Globus pallidus (tissue), 1 donor: ENCODE measurements at places on chromosomes 7 and 10.

GRCh38 chr10:37872283-37872682 is 14.9 kb upstream of the ZNF248 start:
- DNase-seq = no peak

- no peak for DNase-seq
Observed at GRCh38 chr7:29990931-29991330, 1.3 kb upstream of the SCRN1 start.

- peak; percentile 31 for DNase-seq
Observed at GRCh38 chr10:25758041-25758457, 176.0 kb upstream of the MYO3A start.

DNA sequence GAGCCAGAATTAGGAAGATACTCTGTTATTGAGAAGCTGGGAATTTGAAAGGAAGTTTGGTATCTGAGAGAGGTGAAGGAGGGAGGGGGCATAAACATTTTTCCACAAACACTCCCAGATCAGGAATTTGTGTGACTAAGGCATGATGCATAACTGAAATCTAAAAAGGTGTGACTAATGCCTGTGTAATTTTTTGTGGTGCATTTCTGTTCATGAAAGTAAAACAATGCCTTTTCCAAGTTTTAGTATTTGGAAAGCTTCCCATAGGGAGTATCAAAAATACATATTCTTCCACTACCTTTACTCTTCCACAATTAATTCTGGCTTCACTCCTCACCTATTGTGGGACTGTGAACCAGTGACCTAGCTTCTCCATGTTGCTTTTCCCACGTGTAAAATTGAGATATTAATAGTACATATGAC is 56.4 kb upstream of the CAV2 start:
- no peak for DNase-seq

DNA sequence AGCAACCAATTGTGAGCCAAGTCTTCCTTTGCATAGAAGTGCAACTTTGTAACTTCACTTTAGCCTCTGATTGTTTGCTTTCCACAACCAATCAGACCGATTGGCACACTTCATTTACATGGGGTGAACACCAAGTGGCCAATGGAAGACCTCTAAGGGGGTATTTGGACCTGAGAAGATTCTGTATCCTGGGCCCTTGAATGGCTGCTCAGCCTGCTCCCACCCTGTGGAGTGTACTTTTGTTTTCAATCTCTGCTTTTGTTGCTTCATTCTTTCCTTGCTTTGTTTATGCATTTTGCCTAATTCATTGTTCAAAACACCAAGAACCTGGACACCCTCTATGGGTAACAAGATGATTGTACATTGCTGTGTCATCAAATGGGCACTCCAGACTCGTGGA is 385.7 kb upstream of the NRP1 start:
- DNase-seq = no peak

- no peak for DNase-seq
Observed at GRCh38 chr7:40760293-40760964, 625.6 kb downstream of the SUGCT start.

DNA sequence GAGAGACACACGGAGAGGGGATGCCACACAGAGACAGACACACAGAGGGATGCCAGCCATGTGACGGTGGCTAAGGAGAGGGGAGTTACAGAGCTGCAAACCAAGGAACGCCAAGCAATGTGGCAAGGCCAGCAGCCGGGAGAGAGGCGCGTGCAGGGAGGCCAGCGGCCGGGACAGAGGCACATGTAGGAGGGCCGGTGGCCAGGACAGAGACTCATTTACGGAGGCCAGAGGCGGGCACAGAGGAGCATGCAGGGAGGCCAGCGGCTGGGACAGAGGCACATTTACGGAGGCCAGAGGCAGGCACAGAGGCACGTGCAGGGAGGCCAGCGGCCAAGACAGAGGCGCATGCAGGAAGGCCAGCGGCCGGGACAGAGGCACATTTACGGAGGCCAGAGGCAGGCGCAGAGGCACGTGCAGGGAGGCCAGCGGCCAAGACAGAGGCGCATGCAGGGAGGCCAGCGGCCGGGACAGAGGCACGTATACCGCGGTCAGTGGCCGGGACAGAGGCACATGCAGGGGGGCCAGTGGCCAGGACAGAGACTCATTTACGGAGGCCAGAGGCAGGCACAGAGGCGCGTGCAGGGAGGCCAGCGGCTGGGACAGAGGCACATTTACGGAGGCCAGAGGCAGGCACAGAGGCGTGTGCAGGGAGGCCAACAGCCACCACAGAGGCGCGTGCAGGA is 40.4 kb downstream of the INSIG1 start:
- DNase-seq = no peak

DNA sequence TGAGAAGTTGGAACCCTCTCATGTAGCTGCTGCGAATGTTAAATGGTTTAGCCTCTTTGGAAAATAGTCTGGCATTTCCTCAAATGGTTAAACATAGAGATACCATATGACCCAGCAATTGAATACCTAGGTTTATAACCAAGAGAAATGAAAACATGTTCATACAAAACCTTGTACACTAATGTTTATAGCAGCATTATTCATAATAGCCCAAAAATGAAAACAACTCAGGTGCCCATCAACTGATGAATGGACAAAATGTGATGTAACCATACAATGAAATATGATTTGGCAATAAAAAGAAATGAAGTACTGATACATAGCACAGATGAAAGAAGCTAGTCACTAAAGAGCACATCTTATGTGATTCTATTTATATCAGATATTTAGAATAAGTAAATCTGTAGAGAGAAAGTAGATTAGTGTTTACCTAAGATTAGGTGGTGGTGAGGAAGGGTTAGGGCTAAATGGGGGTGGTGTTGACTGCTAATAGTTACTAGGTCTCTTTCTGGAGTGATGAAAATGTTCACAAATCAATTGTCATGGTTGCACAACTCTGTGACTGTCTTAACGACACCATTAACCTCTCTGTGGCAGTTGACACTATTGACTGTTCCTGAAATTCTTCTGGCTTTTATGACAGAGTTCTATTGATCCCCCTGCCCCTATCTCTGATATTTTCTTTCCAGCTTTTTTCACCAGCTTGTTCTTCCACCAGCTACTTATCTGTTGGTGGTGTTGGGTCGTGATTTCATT is 35.2 kb downstream of the VCL start:
- no peak for DNase-seq

DNA sequence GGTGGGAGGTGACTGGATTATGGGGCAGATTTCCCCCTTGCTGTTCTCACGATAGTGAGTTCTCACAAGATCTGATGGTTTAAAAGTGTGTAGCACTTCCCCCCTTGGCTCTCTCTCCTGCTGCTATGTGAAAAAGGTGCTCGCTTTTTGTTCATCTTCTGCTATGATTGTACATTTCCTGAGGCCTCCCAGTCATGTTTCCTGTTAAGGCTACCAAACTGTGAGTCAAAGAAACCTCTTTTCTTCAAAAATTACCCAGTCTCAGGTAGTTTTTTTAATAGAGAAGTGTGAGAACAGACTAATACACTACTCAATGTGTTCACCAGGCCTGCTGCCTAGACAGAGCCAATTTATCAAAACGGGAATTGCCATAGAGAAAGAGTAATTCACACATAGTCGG is 49.7 kb downstream of the SDHAF3 start:
- DNase-seq = no peak

- DNase-seq = no peak
Observed at GRCh38 chr10:51620131-51620530, 79.3 kb downstream of the CSTF2T start.

- no peak for DNase-seq
Observed at GRCh38 chr10:126423732-126424491, 35.6 kb upstream of the ADAM12 start.

DNA sequence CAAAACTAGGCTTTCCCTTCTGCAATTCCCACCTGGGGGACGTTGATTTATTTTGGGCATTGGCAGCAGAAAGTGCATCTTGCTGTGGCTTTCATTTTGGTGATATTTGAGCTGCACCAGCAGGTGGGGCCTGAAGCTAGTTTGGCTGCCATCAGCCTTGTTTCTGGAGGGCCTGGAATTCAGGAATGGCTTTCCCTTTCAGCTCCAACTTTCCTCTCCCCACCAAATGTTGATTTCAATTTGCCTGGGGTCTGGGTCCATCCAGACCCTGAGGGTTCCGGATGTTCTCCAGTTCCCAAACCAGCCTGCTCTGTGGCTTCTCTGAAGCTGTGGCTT is 640.4 kb downstream of the TYW1 start:
- no peak for DNase-seq

- no peak for DNase-seq
Observed at GRCh38 chr10:17528306-17528862, 74.0 kb upstream of the ST8SIA6 start.

DNA sequence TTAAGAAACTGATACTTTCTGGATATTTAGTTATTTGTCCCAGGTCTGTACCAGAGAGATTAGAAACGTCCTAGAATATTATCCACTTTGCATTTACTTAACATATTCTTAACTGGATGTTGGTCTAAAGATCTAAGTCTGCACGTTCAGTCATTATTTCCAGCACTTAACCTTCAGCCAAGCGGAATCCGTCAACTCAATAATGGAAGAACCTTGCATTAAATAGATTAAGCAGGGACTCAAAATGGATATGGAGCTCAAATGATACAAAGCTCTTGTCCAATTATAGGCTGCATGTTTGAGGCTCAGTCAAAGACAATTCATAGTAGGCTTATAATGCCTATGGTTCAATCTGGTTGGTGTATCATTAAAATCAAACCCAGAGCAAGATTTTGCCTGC is 162.9 kb downstream of the SEMA3D start:
- no peak for DNase-seq

DNA sequence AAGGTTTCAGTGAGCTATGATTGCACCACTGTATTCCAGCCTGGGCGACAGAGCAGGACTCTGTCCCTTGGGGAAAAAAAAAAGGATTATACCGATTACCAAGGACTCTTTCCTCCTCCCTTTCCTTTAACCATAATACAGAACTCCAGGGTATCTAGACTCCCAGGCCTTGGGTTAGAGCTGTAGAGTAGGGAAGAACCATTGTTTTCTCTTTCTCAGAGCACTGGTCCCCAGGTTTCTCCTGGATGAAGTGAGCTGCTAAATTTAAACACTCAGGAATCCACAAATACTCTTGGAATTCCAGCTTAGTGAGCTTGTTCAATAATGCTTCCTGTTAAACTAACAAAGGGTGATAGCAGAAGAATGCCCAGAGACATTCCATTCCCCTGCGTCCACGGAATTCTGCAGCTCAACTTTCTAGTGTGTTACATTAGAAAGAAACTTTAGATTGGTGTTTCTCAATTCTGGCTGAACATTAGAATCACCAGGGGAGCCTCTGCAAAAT is 14.6 kb upstream of the RPEL1 start:
- no peak for DNase-seq

DNA sequence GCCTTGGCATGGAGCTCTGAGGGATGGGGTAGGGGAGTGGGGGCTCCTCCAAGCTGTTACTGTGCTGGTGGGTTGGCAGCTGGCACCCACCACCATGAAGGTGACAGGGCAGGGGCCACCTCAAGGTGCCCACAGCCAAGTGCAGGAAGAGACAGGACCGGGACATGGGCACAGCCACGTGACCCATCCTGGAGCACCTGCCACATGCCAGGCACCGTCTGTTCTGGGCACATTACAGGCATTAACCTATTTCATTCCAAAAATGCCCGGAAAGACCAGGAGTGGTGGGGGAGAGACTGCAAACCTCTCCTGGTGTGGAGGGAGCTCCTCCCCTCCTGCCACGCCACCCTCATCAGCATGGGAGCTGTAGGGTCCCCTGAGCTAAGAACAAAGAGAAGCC is 56.7 kb downstream of the CAMK2B start:
- DNase-seq = no peak

DNA sequence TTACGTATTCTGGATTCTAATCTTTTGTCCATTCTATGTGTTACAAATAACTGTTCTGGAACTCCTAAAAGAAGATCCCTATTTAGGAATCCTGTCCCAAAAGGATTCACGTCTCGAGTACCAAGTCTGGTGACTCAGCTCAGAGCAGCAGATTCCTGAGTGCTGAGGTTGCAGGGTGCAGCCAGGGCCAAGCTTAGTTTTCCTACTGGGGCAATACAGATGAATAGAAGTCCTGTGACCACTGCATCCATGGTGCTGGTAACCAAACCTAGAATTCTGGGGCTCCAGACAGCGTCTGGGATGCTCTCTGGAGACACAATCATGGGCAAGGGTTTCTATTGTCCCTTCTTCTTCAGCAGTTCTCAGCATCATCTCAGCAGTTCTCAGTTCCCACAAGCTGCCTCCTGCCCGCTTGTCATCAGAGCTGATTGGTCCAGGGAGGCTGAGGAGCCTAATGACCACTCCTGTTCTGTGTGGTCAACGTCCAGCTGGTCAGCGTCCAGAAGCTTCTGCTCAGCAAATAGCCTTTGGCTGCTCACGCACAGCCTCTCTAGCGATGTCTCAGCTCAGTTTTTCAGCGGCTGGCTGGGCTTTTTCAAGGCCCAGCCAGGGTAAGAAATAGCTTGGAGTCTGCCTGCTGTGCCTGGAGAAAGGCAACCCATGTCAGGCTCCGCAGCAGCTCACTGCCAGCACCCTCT is 50.4 kb upstream of the C7orf33 start:
- DNase-seq = no peak

GRCh38 chr7:101156866-101157589 is 2.8 kb downstream of the AP1S1 start:
- no peak for DNase-seq

DNA sequence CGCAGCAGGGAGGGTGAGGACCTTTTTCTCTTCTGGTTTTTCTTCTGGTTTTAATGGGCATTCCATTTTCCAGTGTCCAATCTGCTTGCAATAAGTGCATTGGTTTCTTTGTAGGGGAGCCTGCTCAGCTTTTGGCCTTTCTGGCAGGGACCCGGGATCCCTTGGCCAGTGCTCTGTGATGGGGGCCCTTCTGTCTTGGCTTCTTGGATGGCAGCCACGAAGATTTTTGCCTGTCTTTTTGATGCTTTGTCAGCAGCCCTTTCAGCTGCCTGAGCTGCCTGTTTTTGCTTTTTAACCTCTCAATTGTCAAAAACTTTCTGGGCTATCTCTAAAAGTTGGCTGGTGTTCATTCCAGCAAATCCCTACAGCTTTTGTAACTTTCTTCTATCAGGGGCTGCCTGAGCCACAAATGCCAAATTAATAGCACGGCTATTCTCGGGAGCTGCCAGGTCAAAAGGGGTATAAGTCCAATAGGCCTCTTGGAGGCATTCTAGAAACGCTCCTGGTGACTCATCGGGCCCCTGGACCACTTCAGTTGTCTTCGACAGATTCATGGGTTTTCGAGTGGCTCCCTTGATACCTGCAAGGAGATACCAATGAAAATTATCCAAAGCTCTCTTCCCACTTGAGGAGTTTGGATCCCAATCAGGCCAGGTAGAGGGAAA is 179.9 kb upstream of the MBL2 start:
- no peak for DNase-seq

- DNase-seq = no peak
Observed at GRCh38 chr10:30489346-30489745, 55.4 kb downstream of the MAP3K8 start.

- no peak for DNase-seq
Observed at GRCh38 chr7:142420554-142421362, 162.9 kb upstream of the PRSS58 start.

DNA sequence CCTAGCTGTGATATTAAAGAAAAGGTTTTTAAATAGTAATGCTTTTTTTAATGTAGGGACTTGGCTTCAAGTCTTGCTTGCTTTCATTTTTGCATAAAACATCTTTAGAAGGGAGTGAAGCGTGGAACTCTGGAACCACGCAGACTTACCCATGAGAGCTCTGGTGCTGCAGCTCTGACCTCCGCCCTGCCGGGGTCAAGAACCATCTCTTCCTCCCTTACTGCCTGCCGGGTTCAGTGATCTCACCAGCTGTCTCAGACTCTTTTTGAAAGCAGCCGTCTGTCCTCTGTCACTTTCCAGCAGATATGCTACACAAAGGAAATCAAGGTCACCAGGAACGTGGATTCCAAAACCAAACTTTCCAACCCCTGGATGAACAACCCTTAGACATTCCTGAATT is 353.8 kb downstream of the GPR37 start:
- DNase-seq = no peak

GRCh38 chr7:9645756-9646155 is 1212.3 kb downstream of the NXPH1 start:
- DNase-seq = no peak
